ENCODE measurements at places on chromosomes 1 and 21.

DNA sequence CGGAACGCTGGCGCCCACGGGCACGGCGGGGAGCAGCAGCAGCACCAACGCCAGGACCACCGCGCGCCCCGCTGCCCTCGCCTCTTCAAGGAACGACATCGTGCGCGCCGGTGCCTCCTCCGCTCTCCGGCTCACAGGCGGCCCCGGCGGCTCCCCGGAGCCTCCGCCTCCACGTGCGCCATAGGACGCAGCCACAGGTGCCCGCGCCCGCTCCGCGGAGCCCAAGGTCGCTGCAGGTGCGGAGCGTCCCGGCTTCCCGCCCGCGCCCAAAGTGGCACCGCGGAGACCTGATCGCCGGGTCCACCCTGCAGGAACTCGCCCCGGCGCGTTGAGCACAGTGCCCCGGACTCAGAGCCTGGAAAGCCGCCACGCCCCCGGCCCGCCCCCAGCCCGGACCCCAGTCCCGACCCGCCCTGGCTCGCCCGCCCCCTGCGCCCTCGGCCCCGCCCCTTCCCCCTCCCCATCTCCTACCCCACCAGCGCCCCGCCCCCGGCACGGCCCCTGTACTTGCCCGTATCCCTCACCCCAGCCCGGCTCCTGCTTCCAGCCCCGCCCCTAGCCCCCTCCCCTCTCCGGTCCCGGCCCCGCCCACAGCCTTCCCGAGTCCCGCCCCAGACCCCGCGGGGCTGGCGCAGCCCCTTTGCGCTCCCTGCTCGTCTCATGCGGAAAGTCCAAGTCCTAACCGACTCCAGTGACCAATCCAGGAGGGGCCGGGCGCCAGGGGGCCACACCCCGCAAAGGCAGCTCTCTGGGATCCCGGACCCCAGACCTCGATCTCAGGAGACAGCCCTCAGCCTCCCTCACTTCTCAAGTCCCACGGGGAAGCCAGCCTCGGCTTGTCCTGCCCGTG lies at the start of gene MEGF6:
MEGF6 (minus strand) TSS at position 339 of the 850 bp plus-strand sequence; CDS start at position 99, 240 bp downstream.
- no peak for DNase-seq

- DNase-seq: no peak
Observed at GRCh38 chr1:224492015-224492414, 57.4 kb upstream of the WDR26 start.

DNA sequence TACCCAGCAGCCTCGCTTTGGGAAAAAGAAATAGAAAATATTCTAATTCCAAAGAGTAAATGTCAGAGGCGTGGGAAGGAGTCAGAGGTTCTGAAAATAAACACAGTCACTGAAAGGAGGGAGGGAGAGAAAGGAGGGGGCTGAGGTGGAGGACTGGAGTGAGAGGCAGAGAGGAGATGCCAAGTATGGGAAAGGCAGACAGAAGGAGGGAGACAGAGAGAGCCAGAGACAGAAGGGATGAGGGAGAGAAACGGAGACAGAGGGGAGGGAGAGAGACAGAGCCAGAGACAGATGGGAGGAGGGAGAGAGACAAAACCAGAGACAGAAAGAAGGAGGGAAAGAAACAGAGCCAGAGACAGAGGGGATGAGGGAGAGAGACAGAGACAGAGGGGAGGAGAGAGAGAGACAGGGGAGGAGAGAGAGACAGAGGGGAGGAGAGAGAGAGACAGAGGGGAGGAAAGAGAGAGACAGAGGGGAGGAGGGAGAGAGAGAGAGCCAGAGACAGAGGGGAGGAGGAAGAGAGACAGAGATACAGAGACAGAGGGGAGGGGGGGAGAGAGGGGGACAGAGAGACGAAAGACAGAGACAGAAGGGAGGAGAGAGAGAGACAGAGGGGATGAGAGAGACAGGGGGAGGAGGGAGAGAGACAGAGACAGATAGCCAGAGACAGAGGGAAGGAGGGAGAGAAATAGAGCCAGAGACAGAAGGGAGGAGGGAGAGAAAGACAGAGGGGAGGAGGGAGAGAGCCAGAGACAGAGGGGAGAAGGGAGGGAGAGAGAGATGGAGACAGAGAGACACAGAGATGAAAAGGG lies 525.5 kb downstream of the MATN1 start:
- no peak for DNase-seq

DNA sequence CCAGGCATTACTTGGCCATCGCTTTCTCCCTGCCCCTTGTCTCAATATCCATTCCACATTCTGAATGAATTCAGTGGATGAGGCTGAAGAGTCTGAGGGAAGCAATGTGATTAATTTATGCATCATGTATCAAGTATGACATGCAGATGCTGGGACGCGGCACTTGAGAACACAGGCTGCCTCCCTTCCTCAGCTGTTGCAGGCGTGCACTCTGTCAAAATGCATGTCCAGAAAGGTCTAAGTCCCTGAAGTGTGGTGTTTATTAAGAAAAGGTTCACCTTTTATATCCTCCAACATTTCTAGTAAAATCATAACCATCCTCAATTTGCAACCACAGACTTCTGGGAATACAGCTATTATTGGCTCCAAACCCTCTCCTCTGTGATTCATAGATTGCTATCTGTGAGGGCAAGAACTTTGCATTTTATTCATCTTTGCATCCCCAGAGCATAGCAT lies 22.6 kb upstream of the RAB3GAP2 start:
- no peak for DNase-seq

GRCh38 chr1:9251501-9251900 lies 16.9 kb downstream of the H6PD start:
- no peak for DNase-seq

- no peak for DNase-seq
Observed at GRCh38 chr1:6004412-6005123, 12.3 kb upstream of the NPHP4 start.

DNA sequence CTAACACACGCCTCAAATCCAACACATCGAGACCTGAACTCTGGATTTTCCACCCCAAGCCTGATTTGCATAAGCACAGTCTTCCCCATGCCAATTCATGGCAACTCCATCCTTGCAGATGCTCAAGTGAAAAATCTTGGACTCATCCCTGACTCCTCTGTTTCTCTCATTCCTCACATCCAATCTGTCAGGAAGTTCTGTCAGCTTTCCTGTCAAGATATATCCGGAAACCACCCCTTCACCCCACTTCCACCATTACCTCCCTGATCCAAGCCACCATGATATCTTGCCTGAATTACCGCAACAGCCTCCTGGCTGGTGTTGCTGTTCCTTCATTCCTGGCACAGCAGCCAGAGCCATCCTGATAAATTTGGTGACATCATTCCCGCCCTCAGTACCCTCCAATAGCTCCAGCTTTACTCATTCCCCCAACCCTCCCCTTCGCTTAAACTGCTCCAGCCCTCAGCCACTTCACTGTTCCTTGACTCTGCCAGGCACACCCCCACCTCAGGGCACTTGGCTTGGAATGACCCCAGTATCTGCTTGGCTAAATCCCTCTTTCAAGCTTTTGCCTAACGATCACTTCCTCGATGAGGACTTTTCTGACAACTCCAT lies 17.4 kb downstream of the TCEA3 start:
- no peak for DNase-seq

GRCh38 chr1:182485861-182486260 lies 35.9 kb downstream of the RGSL1 start:
- no peak for DNase-seq

GRCh38 chr1:222123111-222123510 lies 381.2 kb upstream of the DUSP10 start:
- DNase-seq: no peak

GRCh38 chr1:32887623-32888022 lies 1.3 kb downstream of the HPCA start:
- DNase-seq: no peak

DNA sequence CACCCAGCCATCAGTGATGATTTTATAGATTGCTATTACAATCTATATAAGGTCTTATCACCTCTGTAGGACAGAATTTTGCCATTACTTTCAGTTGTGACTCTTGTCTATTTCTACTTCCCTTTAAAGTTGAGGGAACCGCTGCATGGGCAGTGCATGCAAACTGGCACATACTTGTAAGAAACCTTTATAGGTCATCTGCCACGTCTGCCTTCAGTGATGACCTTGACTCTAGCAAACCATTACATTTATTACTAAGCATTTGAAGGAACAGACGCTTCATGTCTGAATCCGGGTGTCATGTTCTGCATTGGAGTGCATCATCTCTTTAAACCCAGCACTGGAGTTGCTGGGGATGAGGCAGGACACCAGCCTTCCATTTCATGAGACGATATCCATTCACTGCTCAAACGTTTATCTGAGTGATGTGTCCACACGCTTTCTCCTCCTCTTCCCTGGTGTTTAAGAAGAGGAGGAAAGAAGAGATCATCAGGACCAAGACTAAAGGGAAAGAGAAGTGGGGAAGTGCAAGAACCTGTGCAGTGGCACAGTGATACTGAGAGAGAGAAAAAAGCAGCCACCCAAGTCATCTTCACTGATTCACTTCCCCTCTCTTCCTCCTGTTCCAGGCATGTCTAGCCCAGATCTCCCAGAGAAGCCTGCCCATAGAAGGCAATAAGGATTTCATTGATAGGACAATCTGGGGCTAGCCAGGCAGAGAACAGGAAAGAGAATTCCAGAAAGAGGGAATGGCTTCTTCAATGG lies 14.1 kb downstream of the CCSAP start:
- no peak for DNase-seq

DNA sequence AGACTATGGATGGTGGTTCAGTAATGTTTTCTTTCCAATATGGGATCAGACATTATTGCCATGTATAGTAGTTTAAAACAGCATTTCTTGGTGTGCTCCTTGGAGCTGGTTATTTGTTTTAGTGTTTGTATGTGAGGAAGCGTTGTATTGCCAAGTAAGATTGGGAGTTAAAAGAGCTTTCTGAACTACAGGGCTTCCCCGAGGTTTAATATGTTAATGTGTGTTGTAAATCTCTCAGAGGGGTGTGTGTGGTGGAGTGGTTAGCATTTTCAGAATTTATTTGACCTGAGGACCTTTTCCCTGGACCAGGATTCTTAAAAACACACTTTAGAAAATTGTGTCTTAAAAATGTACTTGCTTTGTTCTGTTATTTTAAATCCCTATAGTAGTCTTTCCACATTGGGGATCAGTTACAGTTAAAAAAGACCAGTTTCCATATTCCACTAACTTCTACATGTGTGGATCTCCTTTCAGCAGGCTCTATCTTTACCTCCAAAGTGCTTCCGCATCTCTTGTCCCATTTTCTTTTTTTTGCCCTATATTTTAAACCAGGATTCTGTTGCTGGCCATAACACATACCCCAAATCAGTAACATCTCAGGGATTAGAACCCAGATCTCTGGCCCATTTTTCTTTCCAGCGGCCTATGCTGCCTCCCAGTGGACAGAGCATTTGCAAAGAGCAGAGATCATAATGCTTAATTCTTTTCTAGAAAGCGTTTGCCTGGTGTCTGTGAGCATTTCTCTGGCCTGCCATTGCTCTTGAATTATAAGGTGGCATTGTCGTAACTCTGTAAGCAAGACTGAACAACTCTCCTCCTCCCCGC lies 58.6 kb downstream of the PBX1 start:
- DNase-seq: no peak

DNA sequence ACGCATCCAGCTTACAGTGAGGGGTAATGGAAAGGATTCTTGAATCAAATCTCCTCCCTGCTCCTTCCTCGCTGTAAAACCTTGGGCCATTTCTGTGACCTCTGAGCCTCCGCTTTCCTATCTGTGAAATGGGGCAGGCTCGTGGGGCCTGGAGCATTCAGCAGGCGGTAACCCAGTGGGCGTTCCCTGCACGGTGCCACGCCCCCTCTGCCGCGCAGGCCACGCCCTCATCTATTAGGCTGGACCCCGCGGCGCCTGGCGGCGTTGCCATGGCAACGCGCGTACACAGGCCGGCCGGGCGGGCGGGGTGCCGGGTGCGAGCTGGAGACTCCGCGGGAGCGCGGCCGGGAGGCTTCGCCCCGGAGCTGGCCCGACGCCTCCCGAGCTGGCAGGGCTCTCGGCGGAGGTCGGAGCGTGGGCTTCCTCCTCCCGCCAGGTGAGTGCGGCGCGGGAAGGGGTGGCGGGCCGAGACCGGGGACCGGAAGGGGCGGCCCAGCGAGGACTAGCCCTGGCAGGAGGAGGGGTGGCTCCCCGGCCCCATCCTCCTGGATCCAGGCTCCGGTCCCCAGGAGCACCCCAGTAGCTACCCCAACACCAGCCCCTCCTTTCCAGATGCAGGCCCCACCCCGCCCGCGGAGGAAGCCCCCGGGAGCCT lies at the start of gene FHAD1:
FHAD1 (plus strand) TSS at position 264 of the 655 bp plus-strand sequence. CDS start 4,562 bp downstream, outside the sequence.
- DNase-seq: peak; percentile 13

DNA sequence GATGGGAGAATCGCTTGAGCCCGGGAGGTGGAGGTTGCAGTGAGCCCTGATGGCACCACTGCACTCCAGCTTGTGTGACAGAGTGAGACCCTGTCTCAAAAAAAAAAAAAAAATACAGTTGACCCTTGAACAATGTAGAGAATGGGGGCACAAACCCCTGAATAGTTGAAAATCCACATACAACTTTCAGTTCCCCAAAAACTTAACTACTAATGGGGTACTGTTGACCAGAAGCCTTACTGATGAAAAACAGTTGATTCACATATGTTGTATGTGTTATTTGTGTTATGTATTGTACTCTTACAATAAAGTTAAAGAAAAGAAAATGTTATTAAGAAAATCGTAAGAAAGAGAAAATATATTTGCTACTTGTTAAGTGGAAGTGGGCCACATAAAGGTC lies 51.2 kb upstream of the COA6 start:
- no peak for DNase-seq

- DNase-seq: no peak
Observed at GRCh38 chr1:32894019-32894600, 7.1 kb downstream of the TMEM54 start.

GRCh38 chr1:17012775-17013490 lies 1.2 kb upstream of the ATP13A2 start:
- no peak for DNase-seq

- DNase-seq: no peak
Observed at GRCh38 chr1:94031154-94031553, 89.8 kb downstream of the ABCA4 start.

GRCh38 chr1:55696181-55696754 lies 481.1 kb upstream of the USP24 start:
- DNase-seq: no peak

- no peak for DNase-seq
Observed at GRCh38 chr21:31666445-31667010, 7.0 kb downstream of the SOD1 start.

DNA sequence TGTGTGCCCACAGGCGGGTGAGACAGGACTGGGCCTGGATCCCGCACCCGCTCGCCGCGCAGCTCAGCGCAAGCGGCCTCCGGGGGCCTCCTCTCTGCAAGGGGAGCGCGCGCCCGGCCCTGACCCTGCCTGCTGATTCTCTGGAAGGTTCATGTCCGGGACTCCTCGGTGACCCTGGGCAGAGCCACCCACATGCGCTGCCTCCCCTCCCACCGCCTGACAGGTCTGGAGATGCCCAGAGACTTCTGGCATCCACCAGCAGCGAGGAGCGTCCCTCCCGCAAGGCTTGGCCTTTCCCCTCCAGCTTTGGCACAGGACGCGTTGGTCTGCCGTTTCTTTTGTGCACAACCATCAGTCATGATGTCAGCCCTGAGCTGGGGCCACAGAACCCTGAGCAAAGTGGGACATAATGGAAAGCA lies 42.0 kb upstream of the COL6A2 start:
- no peak for DNase-seq
